ENCODE measurements at places on chromosomes 1 and 21.

DNA sequence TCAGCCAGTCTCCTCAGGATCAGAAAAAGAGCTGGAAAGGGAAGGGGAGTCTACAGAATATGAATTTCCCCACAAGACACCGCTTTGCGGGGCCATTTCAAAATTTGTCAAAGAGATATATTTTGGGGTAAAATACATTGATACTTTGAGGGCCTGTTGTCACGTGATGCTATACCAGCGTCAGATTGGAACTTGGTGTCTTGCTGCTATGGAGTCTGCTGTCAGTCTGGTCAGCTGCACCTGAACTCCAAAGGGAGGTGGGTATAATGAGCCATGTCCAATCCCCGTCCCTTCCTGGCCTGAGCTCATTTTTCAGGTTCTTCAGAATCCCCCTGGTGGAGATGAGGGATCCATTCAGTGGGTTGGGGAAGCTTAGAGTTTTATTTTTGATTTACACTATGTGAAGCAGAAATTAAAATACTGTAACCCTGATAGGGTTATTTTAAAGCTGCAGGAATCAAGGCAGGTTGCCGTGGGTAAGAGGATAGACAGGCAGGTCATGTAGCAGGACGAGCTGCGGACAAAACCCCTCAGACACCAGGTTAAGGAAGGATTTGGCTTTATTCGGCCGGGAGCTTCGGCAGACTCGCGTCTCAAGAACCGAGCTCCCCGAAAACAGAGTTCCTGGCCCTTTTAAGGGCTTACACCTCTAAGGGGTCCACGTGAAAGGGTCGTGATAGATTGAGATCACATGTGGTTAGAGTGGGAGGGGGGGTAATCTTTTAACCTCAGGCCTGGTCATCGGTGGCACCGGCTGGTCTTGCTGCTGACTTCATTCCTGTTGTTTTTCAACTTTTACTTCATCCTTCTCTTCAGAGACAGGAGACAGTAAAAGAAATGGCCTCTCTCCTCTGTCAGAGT, 2.2 kb upstream of the POFUT2 start:
- DNase-seq: no peak

GRCh38 chr1:173545688-173546087, 57.2 kb downstream of the SLC9C2 start:
- no peak for DNase-seq

GRCh38 chr21:18318156-18318555, 73.5 kb downstream of the CHODL start:
- no peak for DNase-seq

DNA sequence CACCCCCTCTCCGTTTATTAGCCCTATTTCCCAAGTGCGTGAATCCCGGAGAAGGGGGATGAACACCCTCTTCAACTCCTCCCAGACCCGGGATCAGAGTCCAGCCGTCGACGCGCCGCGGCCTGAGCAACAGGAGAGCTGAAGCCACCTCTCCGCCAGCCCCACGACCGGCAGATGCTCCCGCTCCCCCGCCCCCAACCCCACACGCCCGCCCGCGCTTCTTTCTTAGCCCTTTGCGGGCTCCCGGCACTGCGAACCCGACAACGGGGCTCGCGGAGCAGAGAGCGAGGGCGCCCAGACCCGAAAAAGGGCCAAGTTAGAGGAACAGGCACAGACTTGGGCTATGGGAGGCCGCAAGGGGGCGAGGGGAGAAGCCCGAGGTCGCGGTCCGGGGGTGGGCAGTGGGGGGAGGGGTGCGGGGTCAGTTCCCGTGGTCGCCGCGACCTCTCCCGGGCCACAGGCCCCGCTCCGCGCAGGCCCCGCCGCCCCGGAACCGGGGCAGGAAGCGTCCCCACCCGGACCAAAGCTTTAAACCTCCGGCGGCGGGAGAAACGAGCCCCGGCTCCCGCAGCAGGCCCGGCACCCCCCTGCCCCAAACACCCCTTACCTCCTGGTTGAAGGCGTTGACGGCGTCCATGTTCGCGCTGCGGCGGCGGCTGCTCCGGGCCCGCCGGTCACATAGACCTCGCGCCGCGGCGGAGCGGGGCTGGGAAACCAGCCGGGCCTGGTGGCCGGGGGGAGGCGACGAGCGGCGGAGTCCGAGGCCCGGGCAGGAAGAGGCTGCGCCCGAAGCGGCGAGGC, 662 bp downstream of the SCAF4 start:
- peak; percentile 30 for DNase-seq

- no peak for DNase-seq
Observed at GRCh38 chr1:161480381-161481035, 24.7 kb upstream of the FCGR2A start.

- DNase-seq: peak; percentile 79
Observed at GRCh38 chr21:15293240-15293639, 228.4 kb upstream of the NRIP1 start.

- DNase-seq: no peak
Observed at GRCh38 chr1:161954050-161954449, 69.6 kb downstream of the OLFML2B start.

- peak; percentile 94 for DNase-seq
Observed at GRCh38 chr1:156502894-156503697, 2.5 kb upstream of the MEF2D start.

DNA sequence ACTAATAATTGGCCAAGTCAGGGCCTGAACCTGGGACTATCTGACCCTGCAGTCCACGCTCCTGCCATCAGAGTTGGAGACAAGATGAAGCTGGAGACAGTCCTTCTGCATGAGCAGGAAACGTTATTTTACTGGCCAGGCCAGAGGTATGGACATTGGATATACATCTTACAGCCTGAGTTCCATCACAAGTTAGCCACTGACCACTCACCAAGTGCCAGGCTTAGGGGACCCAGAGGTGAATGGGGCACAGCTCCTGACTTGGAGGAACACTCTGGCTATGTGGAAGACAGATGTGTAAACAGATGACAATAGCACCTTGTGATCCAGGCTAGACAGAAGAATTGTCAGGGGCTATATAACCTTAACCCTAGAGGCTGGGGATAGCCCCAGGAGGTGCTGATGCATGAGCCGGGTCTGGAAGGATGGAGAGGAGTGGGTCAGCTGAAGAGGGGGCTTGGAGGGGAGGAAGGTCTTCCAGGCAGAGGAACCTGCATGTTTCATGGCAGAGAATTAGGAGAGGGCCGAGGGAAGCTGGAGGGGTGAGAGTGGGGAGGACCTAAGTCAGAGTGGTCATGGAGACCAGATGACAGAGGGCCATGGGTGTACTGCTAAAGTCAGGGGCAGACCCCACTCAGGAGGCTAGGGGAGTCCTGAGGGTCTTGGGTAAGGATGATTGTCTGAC, 52.5 kb upstream of the DMRTB1 start:
- DNase-seq: no peak

- DNase-seq: no peak
Observed at GRCh38 chr1:230717251-230717650, 3.3 kb upstream of the AGT start.

GRCh38 chr1:203592730-203593129, 33.9 kb upstream of the ATP2B4 start:
- no peak for DNase-seq

GRCh38 chr1:8138673-8139072, 112.6 kb upstream of the ERRFI1 start:
- no peak for DNase-seq

DNA sequence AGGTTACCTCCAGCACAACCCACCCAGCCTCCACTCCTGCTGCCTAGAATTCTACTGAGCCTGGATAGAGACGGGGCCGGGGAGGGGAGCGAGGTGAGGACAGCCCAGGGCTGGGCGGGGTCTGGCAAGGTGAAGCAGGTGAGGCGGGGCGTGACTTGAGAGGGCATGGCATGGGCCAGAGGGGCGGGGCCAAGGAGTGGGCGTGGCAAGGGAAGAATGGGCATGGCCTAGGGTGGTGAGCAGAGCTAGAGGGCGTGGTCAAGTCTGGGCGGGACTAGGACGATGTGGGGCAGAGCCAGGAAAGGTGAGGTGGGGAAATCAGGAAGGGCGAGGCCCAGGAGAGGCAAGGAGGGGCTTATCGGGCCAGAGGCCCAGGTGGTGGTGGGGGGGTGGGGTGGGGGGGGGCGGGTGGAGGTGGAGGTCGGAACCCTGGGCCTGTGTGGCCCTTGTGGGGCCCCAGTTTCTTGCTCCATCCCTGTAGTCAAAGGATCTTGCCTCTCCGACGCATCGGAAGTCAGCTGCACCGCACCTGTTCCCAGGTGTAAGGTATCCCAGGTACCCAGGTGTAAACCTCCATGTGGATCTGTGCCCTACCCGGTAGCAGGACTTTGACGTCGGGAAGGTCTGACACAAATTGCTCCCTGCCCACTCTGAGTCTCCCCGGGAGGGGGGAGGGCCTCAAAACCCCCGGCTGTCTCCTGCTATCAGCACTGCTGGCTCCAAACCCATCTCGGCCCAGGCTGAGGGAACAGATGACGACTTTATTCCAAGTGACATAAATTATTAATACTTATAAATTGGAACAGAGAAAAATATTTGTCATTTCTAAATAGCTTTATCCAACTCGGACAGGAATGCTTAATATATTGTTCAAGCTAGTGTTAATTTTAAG, 32.9 kb upstream of the UTS2 start:
- DNase-seq: no peak

- DNase-seq: no peak
Observed at GRCh38 chr21:44993321-44994046, 53.7 kb downstream of the SLX9 start.

DNA sequence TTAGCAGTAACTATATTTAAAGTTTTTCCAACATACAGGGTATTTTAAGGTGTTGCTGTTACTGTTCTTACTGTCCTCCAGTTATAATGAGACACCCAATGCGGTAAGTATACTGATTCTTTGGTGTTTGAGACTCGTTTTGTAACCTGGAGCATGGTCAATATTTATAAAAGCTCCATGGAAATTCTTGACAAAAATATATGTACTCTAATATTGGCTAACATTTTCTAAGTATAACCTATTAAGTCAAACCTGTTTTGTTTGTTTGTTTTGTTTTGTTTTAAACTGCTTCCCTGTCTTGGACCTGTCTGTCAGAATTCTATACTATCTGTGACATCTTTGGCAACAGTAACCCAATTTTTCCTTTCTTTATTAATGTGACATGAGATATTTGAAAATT, 15.9 kb upstream of the CAP1 start:
- DNase-seq: no peak

DNA sequence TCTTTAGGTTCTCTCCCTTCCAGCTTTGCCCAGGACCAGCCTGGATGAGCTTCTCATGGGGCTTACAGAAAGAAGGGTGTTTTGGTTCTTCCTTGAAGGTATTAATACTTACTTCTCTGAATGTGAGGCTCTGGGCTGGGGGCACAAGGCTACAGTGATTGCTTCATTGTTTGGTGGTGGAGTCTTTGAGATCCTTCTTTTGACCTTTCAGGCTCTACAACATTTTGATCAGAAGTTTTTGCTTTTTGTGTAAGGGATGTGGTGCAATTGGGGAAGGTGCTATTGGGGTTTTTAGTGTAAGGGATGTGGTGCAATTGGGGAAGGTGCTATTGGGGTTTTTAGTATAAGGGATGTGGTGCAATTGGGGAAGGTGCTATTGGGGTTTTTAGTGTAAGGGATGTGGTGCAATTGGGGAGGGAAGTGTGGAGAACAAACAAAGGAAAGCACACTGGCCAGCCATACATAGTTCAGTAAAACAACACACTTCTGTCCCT, 103.6 kb upstream of the IVNS1ABP start:
- DNase-seq: no peak

DNA sequence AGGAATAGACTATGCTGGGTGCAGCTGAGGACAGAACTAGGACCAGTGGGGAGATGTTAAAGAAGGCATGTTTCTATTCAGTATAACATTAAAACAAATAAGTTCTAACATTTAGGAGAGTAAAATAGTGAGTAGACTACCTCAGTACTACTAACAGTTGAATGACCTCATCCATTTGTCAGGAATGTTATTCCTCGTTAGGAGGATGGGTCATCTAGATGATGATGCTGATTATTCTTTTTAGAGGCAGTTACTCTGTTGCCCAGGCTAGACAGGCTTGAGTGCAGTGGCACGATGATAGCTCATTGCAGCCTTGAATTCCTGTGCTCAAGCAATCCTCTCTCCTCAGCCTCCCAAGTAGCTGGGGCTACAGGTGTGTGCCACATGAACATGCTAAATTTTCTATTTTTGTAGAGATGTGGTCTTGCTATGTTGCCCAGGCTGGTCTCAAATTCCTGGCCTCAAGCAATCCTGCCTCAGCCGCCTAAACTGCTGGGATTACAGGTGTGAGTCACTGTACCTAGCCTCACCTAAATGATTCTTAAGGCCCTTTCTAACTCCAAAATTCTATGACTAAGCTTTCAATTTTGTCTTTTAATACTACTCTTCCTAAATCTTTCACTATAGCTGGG, 9.3 kb downstream of the EEIG2 start:
- DNase-seq: no peak

Measured in RPMI7951 (cell line).